D721Med (cell line): ENCODE measurements at places on chromosomes 5 and 9.

GRCh38 chr9:87720173-87720572 is 5.7 kb upstream of the CTSL start:
- DNase-seq = no peak

GRCh38 chr5:107661650-107662044 is 9.1 kb downstream of the EFNA5 start:
- DNase-seq = no peak

DNA sequence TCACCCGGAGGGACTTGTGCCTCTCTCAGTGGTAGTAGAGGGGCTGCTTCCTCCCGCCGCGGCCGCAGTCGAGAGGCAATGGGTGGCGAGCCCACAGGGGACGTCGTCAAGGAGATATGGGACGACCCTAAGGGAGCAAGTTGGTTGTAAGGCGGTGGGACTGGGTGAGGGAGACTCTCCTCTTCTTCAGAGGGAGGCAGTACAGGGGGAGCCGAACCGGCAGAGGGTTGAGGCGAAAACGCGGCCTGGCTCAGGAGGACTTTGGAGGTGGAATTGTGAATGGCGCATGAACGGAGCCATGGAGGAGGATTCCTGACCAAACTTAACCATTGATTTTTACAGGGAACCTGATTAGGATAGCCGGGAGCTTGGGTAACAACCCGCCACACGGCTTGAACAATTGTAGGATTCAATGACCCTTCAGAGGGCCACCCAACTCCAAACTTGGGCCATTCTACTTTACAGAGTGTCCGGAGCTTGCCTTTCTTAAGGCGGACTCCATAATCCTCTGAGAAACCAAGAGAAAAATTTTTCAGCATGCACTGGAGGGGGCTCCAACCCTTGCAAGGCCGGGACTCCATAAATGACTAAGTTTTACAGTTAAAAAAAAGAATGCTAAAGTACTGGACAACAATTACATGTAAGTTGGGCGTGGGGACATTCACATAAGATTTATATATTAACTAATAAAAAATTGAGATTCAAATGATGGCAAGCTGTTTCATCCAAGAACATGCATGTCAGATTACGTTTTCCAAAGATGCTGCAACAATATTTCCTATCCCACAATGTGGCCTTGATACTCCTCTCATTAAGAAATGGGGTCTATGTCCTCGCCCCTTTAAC is 19.4 kb upstream of the RHOBTB3 start:
- no peak for DNase-seq

DNA sequence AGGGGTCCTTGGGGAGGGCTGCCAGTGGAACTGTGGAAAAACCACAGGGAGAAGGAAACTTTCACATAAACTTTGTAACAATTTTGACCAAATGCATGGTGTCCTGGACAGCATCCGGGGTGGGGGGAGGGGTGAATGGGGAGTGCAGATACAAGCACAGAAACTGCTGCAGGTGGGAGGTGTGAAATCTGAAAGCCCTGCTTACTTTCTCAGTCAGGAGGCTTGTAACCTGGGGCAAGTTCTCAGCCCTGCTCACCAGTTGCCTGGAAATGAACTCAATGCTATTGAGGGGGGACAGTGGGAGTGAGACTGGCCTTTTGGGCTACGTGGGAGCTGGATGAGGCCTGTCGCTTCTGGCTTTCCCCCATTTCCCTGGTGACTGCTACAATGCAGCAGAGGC is 694.5 kb upstream of the ZNF608 start:
- DNase-seq = no peak

DNA sequence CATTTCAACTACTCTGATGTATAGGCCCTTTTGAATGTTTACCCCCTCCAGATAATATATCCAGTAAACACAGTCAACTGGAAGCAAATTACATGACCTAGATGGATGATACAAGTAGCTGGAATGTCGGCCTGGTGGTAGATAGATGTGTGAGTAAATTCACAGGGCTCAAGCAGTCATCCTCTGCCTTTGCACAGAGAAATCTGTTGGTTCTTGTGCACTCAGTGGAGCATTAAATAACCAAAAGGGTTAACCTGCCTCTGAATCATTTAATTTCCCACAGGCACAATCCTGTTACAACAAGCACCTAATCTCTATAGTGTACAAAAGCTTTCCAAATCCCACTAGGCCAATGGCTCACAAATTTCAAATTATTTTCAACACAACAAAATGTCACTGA is 668.3 kb downstream of the DNAH5 start:
- DNase-seq = no peak

- no peak for DNase-seq
Measured at GRCh38 chr5:104754311-104754995, 1191.9 kb upstream of the NUDT12 start.

- DNase-seq = no peak
Measured at GRCh38 chr5:121873409-121873808, 21.7 kb downstream of the FTMT start.

DNA sequence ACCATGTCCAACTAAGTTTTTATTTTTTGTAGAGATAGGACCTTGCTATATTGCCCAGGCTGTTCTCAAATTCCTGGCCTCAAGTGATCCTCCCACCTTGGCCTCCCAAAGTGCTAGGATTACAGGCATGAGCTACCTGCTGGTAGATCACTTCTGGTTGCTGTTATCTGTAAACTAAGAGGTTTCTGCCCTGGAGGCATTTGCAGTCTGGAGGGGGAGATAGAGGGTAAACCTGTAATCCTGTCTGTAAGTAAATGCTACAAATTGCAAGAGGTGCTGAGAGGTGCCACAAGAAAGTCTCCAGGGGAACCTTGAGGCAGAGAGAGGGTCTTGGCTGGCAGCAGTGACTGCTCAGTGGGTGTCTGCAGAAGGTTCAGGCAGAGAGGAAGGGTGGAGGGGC is 29.0 kb upstream of the GGTA1 start:
- no peak for DNase-seq

GRCh38 chr9:137268538-137269201 is 8.9 kb upstream of the TOR4A start:
- DNase-seq = no peak

- no peak for DNase-seq
Measured at GRCh38 chr9:91296354-91296753, 65.4 kb downstream of the AUH start.

GRCh38 chr9:1328341-1328740 is 278.2 kb downstream of the DMRT2 start:
- no peak for DNase-seq

DNA sequence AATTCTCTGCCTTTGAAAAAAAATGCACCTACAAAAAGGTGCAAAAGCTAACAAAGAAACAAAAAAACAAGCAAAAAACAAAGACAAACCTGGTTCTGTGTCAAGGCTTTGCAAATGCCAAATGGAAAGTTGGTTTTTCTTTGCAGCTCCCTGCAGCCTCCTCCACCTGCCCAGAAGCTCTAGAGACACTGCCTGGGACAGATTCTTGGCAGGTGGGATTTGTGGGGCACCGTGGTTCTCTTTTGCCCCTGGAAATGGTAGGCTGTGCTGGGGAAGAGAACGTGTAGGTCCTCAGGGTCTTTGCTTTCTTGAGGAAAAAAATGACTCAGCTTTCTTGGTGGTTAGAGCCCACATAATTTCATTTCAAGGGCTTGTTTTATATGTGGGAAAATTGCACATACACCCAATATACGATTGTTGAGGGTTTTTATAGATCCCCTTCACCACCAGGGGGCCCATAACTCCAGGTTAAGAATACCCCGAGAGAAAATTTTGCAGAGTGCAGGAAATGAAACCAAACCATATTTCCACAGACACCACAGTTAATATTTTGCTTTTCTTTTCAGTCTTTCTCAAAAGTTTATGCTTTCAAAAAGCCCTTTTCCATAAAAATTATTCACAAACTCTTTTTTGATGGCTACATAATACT is 58.7 kb downstream of the NXNL2 start:
- DNase-seq = no peak

DNA sequence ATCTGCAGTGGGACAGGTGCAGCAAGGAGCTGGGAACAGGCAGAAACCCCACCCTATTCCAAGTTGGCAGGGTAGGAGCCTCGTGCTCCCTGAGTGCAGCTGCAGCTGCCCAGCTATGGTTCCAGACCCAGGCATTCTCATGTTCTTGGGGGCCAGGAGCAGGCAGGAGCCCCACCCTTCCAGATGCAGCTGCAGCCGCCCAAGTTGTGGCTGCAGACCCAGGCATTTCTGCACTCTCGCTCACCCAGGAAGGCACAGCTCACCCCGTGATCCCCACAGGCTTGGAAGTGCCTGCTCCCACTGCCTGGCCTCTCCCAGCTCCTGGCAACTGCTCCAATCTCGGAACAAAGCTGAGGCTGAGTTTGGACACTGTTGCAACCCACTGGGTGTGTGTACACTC is 275.8 kb upstream of the ADRA1B start:
- DNase-seq = no peak

DNA sequence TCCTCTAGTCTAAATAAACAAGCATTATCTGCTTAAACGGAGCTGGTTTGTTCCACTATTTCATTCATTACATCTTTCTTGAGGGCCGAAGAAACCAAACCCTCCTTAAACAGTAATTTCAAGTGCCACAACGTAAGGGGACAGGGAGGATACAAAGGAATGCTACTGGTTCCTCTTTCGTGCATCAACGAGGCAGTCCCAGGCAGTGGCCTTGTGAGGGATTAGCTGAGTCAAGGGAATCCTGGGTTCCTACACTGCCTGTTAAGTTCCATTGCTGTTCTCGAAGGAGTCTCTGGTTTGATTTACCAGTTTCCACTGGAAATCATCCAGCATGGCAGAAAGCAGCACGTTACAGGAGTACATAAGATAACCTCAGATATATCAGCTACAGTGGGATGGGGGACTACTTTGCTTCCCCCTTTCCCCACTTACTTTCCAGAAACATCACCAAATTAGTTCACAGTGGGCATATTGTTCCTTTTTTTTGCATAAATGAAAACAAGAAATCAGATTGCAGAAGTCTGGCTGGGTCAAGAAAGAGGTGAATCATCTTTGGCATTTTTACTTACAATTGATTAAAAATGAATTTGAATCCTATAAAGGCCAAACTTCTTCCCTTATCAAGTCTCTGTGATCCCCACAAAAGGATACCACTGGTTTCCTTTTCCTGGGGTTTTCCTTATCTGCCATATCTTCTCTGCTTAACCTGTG is 2.5 kb upstream of the RANBP3L start:
- DNase-seq = no peak

DNA sequence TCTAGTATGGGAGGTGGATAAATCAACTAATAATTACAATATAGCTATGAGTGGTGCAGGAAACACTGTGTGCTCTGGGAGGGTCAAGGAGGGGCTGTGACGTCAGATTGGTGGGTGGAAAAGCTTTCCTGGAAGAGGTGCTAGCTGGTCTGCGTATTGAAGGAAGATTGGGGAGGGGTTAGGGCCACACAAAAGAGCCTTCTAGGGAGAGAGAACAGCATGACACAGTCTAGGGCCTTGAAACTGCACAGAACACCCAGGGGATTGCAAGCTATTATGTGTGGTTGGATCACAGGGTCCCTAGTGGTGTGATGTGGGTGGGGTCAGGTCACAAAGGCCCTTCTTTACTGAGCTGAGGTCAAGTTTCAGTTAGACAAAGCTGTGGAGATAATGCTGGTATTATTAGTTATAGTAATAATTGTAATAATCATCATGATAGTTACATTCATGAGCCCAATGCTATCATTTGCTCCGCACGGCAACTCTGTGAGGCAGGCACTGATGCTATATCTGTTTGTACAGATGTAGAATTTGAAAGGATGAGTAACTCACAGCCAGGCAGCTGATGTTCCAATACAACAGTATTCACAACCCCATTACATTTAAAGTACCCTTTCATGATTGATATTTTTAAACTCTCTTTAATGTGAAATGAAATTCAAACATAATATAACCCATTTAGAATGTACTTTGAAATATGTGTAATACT is 197.4 kb upstream of the IL12B start:
- no peak for DNase-seq

- no peak for DNase-seq
Measured at GRCh38 chr5:107876906-107877305, 206.2 kb upstream of the EFNA5 start.

- DNase-seq = no peak
Measured at GRCh38 chr5:28448791-28449190, 1410.4 kb upstream of the CDH9 start.

DNA sequence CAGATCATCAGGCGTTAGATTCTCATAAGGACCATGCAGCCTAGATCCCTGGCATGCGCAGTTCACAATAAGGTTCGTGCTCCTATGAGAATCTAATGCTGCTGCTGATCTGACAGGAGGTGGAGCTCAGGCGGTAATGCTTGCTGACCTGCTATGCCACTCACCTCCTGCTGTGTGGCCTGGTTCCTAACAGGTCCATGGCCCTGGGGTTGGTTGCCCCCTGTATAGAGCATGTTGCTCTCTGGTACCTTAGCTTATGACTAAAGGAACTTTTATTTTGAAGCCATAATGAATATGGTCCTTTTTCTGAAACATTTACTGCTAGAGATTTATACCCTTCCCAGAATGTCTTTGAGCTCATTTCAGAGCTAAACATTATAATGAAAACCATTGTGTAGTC is 3.1 kb downstream of the MAN2A1 start:
- no peak for DNase-seq

- DNase-seq = no peak
Measured at GRCh38 chr9:118418887-118419565, 714.8 kb downstream of the TLR4 start.

GRCh38 chr9:136567651-136568287 is 21.9 kb upstream of the NOTCH1 start:
- DNase-seq = no peak

GRCh38 chr5:98767581-98767980 is 5.9 kb upstream of the RGMB start:
- DNase-seq = no peak

GRCh38 chr9:134597041-134597913 is 44.3 kb upstream of the COL5A1 start:
- DNase-seq = no peak

GRCh38 chr5:134177369-134178095 is 782 bp upstream of the SKP1 start:
- DNase-seq = no peak

- DNase-seq = no peak
Measured at GRCh38 chr9:38358390-38359296, 33.9 kb upstream of the ALDH1B1 start.

- DNase-seq = no peak
Measured at GRCh38 chr9:135150981-135151380, 63.5 kb downstream of the OLFM1 start.

- peak; percentile 23 for DNase-seq
Measured at GRCh38 chr5:69007726-69008368, 86.0 kb upstream of the SLC30A5 start.
